Ovary (tissue), 10 donors: ENCODE measurements at places on chromosomes 5 and 9. TPM values are rescaled to one million over a fixed set of nuclear protein-coding genes. Genes with fewer than 3 reads are reported as not detected.

- H3K4me1 ChIP-seq, result no peaks in the 10 kb centered on the region
- no peak for DNase-seq
- H3K4me3 ChIP-seq, result no peak overlapping the region
- no peak overlapping the region for H3K27ac ChIP-seq
- no peaks in the 10 kb centered on the region for H3K36me3 ChIP-seq
Observed at GRCh38 chr5:95832664-95833063, 10.1 kb upstream of the GLRX start.

DNA sequence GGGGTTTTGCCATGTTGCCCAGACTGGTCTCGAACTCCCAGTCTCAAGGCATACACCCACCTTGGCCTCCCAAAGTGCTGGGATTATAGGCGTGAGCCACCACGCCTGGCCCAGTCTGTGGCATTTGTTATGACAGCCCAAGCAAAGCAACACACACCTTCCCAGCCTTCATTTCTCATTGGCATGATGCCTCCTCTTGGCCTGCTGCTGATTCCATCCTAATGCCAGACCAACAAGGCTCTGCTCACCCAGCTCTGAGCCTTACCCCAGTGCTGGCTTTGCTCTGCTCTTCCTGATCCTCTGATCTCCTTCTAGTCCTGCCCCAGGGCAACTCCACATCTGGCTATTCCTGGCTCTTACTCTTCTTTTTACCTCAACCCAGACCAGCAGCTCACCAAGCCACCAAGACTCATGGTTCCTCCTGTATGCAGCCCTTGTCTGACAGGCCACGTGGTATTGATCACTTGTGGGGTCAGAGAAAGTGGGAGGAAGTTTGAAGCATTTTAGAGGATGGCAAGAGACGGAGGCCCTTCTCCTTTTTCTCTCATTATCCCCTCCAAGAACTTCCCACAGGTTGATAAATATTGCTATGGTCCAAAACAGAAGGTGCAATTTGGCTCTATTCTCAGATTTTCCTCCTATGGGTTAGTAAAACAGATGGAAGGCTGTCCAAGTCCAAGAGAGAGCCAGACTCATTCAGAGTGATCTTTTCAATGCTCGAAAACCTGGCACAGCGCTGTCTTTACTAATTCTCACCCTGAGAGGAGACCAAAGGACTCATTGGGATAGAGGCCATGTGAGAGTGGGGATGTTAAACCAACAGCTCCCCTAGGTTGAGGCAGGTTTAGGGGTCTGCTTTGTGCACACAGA lies 958 bp downstream of the CD180 start:
- no peaks in the 10 kb centered on the region for H3K27me3 ChIP-seq
- H3K36me3 ChIP-seq, result no peaks in the 10 kb centered on the region
- DNase-seq, result no peak
- H3K27ac ChIP-seq, result no peak overlapping the region
- no peak overlapping the region for H3K4me3 ChIP-seq

DNA sequence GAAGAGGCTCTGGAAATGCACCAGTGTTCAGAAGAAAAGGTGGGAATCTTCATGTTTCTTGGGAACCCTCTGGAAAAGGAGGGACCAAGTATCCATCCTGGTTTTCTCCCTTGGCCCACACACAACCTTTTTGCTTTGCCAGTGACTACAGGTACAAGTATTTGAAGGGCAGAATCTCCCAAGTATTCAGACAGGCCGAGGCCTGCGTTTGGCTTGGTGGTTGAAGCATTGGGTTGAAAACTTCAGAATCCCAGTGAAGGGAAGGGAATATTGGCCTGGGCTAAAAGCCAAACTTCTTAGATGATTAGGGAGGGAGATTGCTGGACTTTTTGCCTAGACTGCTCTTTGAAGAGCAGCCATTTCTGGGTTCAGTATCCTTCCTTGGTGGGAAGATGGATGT lies 71.9 kb downstream of the UBAP1 start:
- H3K4me1 ChIP-seq, result peaks cover 6% of the 10 kb centered on the region
- no peak overlapping the region for H3K27ac ChIP-seq
- H3K4me3 ChIP-seq, result no peak overlapping the region
- no peaks in the 10 kb centered on the region for H3K36me3 ChIP-seq

- peaks cover 6% of the 10 kb centered on the region for H3K4me1 ChIP-seq
- H3K36me3 ChIP-seq, result no peaks in the 10 kb centered on the region
- H3K27me3 ChIP-seq, result no peaks in the 10 kb centered on the region
- no peak overlapping the region for H3K4me3 ChIP-seq
Observed at GRCh38 chr5:178464431-178465048, 125.7 kb downstream of the COL23A1 start.

- no peak overlapping the region for H3K27ac ChIP-seq
- no peaks in the 10 kb centered on the region for H3K36me3 ChIP-seq
- DNase-seq, result no peak
- H3K4me3 ChIP-seq, result no peak overlapping the region
- H3K4me1 ChIP-seq, result no peaks in the 10 kb centered on the region
- H3K27me3 ChIP-seq, result no peaks in the 10 kb centered on the region
Observed at GRCh38 chr9:119195521-119195920, 173.7 kb downstream of the BRINP1 start.

- no peak for DNase-seq
- no peaks in the 10 kb centered on the region for H3K27me3 ChIP-seq
- no peaks in the 10 kb centered on the region for H3K4me1 ChIP-seq
- H3K27ac ChIP-seq, result no peak overlapping the region
- H3K4me3 ChIP-seq, result no peak overlapping the region
Observed at GRCh38 chr5:37111426-37112382, 137.5 kb downstream of the CPLANE1 start.

- H3K4me1 ChIP-seq, result no peaks in the 10 kb centered on the region
- H3K27me3 ChIP-seq, result no peaks in the 10 kb centered on the region
- no peak overlapping the region for H3K4me3 ChIP-seq
- H3K36me3 ChIP-seq, result no peaks in the 10 kb centered on the region
Observed at GRCh38 chr5:100519075-100519474, 16.1 kb upstream of the FAM174A start.

DNA sequence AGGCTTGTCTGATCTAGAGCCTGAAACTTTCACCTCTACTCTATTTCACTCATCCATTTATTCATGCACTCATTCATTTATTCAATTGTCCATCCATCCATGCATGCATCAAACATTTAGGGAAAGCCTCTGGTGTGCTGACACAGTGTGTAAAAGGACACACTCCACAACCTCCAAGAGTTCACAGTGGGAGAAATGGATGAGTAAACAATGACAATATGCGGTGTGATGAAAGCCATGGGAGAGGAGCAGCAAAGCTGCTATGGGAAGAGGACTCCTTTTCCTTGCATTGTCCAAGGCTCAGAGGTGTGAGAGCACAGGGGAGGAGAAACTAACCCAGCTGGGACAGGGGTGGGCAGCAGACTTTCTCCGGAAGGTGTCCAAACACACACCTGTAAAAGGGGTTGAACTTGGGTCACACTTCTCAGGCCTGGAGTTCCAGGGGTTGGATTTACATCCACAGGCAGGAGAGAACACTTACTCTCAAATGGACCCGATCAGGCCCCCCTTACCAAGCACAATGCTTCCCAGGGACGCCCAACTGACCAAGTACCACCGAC lies 21.2 kb upstream of the PFDN1 start:
- no peaks in the 10 kb centered on the region for H3K27me3 ChIP-seq
- no peak for DNase-seq
- H3K4me1 ChIP-seq, result peaks cover 8% of the 10 kb centered on the region
- H3K27ac ChIP-seq, result no peak overlapping the region
- H3K4me3 ChIP-seq, result no peak overlapping the region
- H3K36me3 ChIP-seq, result no peaks in the 10 kb centered on the region

DNA sequence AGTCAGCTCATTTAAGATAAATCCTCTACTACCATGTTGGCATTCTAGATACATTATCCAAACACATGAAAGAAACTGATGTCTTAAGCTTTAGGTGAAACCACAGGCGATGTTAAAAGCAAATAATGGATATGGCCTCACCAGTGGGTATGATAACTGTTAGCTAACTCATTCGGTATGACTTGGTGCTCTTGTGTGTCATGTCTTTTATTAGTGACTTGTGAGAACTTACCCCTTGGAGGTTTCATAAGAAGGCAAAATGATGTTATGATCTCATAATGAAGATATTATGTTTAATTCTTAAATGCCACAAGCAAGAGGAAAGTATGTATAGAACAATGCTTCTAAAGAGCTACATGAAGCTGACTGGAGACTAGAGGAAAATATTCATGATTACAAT lies 1227.0 kb downstream of the EFNA5 start:
- H3K4me1 ChIP-seq, result no peaks in the 10 kb centered on the region
- H3K27me3 ChIP-seq, result no peaks in the 10 kb centered on the region
- no peak overlapping the region for H3K27ac ChIP-seq

The SLC27A6 gene
- total RNA-seq, result 5.6 TPM

The PTGDS gene
- 23.1 TPM for total RNA-seq

The FBXO10 gene
- total RNA-seq, result 3.9 TPM

The TPD52L3 gene
- not detected for total RNA-seq
